ENCODE measurements at places on chromosomes 7 and 10.

GRCh38 chr7:29274146-29275017 lies 79.8 kb downstream of the CHN2 start:
- DNase-seq = no peak

GRCh38 chr7:290554-291372 lies 793 bp downstream of the FOXL3 start:
- no peak for DNase-seq

DNA sequence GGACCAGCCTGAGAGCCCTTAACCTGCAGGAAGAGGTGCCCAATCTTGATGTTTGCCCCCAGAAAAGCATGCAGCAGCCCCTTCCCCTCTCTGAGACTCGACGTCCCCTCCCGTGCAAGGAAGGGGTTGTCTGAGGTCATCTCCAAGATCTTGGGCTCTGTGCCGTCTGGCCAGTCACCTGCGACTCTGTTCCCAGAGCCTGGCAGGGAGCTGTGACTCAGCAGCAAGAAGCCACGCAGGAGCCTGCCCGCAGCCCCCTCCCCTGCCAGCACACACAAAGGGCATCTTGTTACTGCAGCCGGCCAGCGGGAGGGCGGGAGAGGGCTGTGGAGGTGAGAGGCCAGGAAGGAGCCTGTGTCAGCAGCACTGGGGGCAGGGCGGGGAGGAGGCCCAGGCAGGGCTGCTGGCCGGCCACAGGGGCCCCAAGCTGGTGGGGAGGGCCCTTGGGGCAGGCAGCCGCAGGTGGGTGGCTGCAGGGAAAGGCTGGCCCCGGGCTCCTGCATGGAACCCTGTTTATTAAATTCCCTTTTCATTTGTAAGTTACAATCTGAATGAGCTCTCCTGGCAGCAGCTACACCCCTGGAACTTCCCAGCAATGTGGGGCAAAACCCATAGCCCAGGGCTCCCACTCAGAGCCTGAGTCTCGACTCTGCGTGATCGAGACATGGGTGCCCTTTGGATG lies 103.7 kb upstream of the ZMIZ1 start:
- DNase-seq = no peak

DNA sequence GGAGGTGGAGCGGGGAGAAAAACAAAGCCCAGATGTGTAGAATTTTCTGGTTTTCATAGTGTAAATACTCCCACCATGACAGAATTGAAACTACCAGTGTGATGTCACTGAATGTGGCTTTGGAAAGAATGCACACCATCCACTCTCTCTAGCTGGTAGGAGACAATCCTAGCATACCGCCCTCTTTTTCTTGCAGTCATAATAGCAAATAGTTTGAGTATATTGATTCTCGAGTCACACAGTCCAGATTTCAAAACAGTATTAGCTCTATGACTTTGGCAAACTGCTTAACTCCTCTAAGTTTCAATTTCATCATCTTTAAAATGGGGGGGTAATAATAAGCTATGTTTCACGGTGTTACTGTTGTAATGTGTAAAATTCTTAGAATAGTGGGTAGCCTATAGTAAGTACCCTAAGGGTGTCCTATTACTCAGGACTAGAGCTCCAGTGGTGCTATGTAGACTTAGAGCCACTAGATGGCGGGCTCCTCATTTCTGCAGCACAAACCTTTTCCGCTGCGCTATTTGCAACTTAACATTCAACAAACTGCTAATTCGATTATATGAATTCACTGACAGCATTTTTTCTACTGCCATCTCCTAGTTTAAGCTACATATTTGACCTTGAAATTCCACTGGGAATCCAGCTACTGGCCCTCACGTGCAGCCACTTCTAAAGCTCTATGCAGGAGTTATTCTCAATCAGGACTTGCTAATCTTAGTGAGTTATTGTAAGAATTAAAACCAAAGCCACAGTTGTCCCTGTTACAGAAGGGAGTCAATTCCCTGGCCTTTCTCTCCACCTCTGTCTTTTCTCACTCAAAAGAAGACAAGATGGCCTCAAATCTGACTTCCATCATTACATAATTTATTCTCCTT lies 18.7 kb downstream of the TAS2R40 start:
- peak; percentile 37 for DNase-seq

GRCh38 chr7:47432671-47433563 lies 149.0 kb downstream of the TNS3 start:
- DNase-seq = no peak

DNA sequence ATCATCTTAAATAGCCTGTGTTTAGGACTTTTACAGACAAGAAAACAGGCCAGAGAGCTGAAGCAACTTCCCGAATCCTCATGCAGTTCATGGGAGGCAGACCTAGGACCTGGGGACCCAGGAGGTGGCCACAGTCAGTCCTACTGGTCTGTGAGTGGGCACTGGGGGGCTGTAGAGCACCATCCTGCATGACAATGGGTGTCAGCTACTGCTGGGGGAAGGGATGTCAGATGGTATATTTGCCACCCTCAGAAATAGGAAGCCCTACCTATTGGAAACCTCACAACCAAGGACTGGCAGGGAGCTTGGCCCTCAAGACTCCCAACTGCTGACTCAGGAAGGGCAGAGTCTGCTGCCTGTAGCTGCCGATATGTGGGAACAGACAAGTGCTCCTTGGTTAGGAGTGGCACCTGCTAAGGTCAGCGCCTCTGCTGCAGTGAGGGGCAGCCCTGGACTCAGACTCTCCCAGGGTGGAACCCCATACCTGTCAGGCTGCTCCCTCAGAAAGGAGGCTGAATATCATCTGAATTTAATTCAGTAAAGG lies 29.7 kb downstream of the OGDH start:
- no peak for DNase-seq

DNA sequence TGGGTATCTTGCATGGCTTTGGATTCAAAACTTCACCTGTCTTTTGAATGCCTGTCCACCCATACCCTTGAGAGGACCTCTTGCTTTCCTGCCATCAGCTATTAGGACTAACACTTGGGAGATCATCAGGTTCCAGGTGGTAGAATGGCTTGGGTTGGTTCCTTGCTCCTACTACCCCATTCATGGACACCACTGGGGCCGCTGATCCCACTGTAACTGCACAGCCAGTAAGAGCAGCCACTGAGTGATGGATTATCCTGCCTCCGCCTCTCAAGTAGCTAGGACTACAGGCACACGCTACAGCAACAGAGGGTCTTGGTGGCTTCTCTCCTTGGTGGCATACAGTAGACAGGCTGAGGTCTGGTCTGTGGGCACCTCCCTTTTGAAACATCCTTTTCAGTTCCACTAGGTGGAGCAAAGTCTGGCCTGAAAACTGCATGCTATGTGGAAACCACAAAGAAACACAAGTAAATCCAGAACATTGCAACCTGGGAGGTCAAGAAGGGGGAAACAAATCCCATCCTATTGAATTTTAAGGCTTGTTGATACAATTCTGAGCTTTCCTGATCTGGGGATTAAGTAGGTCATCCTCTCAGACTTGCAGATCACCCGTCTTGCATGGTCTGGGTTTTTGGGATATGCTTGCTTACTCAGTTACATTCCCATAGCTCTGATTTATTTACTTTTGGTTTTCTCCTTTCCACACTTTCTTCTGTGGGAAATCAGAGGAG lies 9.4 kb downstream of the WBP1L start:
- no peak for DNase-seq

DNA sequence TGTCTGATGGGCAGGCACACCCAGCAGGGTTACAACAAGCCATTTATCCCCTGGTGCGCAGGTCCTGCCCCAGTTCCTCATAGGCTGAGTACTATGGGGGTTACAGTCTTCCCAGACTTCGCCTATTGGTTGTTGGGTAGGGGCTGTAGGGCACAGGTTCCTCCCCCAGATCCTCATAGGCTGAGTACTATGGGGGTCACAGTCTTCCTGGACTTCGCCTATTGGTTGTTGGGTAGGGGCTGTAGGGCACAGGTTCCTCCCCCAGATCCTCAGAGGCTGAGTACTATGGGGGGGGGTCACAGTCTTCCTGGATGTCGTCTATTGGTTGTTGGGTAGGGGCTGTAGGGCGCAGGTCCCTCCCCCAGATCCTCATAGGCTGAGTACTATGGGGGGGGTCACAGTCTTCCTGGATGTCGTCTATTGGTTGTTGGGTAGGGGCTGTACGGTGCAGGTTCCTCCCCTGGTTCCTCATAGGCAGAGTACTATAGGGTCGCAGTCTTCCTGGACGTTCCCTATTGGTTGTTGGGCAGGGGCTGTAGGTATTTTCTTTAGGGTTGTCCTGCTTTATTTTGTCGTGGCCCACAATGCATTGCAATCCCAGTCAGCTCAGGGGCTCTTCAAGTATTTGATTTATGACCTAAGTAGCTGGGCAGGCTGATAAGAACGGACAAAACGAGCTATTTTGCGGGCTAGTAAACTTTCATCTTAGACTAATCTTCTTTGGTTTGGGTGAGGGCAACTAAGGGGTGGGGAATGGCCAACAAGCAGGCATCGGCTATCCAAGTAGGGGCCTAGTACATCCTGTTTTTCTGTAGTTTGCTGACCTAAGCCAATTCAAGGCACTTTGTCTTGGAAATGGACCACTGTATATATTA lies 3.4 kb downstream of the LRRC27 start:
- no peak for DNase-seq

- DNase-seq = no peak
Measured at GRCh38 chr7:50685135-50686065, 97.3 kb downstream of the GRB10 start.

GRCh38 chr10:101651336-101651735 lies 43.6 kb downstream of the FBXW4 start:
- DNase-seq = no peak

DNA sequence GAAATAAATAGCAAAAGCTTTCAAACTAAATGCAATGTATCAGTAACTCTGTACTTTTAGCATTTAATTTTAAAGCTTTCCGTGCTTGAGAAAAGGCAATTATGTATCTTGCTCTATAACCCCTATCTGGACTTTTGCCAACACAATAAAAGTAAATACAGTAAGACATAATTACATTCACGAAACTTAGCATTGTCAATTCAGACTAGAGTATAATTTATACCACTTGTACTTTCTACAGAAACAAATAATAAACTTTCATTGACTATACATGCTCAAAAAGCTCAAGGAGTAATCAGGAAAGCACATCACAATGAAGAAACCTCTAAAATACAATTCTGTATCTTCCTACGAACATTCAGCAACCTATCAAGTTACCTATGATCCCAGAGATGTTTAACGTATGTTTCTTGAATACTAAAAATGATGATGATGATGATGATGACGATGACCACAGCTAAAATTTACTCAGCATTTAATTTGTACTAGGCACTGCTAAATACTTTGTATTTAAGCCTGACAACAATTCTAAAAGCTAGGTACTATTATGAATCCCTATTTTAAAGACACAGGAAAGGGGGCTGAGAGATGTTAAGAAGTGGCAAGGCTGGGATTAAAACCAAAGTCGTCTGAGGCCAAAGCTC lies 44.9 kb downstream of the MINDY3 start:
- no peak for DNase-seq

GRCh38 chr10:106336874-106337273 lies 827.6 kb downstream of the SORCS1 start:
- no peak for DNase-seq

- DNase-seq = no peak
Measured at GRCh38 chr10:13180788-13181187, 19.4 kb downstream of the MCM10 start.

DNA sequence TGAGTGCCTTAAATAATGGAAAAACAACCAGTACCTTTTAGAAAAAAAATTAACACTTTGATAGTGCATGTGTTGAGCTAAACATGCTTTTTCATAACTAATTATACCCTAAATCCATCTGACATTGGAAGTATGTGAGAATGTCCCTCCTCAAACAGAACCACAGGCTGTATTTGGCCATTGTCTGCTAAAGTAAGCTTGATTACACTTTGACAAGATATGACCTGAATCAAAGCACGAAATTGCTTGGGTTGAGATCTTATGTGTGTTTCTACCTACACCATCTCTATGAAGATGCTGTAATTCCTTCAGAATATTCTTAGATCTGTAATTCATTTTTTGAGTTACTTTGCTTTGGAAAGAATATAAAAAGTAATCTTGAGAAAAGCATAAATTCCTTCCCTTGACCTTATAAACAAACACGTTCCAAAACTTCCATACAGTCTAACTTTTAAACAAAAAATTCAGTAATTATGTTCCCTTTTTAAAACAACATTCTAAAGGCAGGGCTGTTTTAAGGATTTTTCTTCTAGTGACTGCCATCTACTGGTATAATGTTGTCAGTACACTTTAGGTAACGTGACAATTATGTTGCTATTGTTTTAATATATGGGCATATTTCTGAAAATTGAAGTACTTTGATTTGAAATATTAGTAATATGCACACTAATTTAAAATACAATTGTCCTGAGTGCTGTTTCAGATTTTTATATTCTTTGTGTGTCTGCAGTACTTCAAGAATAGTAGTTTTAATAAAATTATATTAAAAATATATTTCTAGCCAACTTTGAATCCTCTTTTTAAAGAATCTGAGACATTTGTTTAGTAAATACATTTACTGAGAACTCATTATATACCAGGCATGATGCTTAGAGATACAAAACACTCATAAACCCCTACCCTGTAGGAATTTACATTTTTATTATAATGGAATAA lies 20.9 kb downstream of the CD36 start:
- DNase-seq = no peak

DNA sequence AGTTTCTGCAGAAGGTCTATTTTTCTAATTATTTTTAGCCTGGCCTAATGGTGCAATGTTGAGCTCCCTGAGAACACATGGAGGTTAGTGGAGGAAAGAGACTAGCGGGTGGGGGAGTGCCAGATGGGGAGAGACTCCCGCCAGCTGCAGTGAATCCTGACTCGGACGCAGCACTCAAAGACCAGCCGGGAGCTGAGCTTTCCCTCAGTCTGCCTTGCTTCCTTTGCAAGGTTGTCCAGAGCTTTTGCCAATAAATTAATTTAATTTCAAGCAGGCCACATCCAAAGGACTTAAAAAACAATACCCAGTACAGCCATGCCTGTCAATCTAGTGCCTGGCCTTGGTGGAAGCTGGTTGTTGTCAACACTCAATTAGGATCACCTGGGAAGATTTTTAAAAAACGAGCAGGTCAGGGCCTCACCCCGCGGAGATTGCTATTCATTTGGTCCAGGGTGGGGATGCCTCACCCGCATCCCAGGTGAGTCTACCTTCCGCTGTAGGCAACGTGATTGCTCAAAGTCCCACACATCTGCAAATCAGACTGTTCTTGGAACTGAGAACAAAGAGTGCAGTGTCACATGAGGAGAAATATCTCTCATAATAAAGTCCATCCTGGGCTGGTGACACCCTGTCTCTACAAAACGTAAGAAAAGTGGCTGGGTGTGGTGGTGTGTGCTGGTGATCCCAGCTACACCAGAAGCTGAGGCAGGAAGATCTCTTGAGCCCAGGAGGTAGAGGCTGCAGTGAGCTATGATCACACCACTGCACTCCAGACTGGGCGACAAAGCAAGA lies 4.0 kb downstream of the CLRN3 start:
- DNase-seq = no peak

GRCh38 chr7:130475776-130476175 lies 16.1 kb upstream of the MEST start:
- no peak for DNase-seq
